ENCODE measurements at places on chromosomes 7 and 10. TPM values are rescaled to one million over a fixed set of nuclear protein-coding genes. Genes with fewer than 3 reads are reported as not detected.

- H3K4me3 ChIP-seq = no peak overlapping the region
- no peak for DNase-seq
- H3K27me3 ChIP-seq = no peaks in the 10 kb centered on the region
- H3K27ac ChIP-seq = no peak overlapping the region
- H3K4me1 ChIP-seq = peaks cover 30% of the 10 kb centered on the region
Measured at GRCh38 chr10:89421018-89421476, 6.7 kb downstream of the IFIT5 start.

DNA sequence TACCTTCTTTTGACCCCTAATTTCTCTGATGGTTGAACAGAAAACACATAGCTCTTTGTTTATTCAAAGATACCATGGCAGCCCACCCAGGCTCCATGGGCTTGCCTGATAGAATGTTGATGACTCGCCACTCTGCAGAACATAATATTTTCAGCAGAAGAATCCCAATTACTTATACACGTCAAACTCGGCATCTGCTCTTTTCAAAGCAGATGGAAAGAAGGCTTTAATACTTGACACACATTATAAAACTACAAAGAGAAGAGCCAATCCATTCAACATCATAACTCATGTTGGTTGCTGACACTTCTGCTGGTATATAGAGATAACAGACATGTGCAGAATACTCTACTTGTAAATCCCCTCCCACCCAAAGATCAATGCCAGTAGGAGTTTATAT is 69.0 kb downstream of the FOXI2 start:
- no peaks in the 10 kb centered on the region for H3K4me1 ChIP-seq
- H3K4me3 ChIP-seq = no peak overlapping the region
- DNase-seq = no peak
- H3K36me3 ChIP-seq = no peaks in the 10 kb centered on the region
- peaks cover 15% of the 10 kb centered on the region for H3K27me3 ChIP-seq

The DNAH11 gene
- 0.02 TPM for total RNA-seq

DNA sequence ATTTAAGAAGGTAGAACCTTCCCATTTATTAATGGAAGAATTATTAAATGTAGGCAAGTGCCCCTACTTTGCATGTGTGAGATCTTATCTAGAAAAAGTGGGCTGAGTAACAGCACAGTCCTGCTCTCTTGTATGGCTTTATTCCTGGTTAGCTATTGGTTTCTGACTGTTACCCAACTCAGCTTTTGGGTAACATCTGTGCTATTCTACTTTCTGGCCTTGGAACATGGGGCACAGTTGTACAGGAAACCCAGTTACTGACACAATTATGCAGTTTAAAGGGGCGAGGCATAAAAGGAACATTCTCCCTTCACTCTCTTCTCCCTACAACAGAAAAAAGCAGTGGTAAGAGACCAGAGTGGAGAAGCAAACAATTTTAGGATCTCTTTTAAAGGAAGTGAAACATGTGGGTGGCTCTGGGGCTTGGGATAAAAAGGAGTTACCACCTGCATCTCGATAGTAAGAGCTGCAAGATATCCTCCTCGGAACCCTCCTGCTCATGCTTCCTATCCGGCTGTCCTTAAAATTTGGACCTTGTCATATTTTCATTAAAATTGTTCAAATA is 16.0 kb downstream of the NUDT5 start:
- no peak for DNase-seq
- peaks cover 13% of the 10 kb centered on the region for H3K36me3 ChIP-seq
- H3K27me3 ChIP-seq = no peaks in the 10 kb centered on the region
- no peak overlapping the region for H3K27ac ChIP-seq
- no peak overlapping the region for H3K4me3 ChIP-seq

- no peak for DNase-seq
- no peaks in the 10 kb centered on the region for H3K36me3 ChIP-seq
- H3K4me1 ChIP-seq = no peaks in the 10 kb centered on the region
- no peak overlapping the region for H3K27ac ChIP-seq
- no peak overlapping the region for H3K4me3 ChIP-seq
Measured at GRCh38 chr7:38506004-38506403, 125.2 kb downstream of the AMPH start.

- no peak overlapping the region for H3K4me3 ChIP-seq
- H3K36me3 ChIP-seq = no peaks in the 10 kb centered on the region
- peaks cover 3% of the 10 kb centered on the region for H3K27me3 ChIP-seq
- H3K4me1 ChIP-seq = no peaks in the 10 kb centered on the region
- DNase-seq = no peak
- H3K27ac ChIP-seq = no peak overlapping the region
Measured at GRCh38 chr10:13502380-13502779, 26.4 kb downstream of the BEND7 start.

The HIP1 gene
- total RNA-seq = 2.1 TPM

The CHST15 gene
- total RNA-seq = 0.47 TPM
